ENCODE measurements at places on chromosomes 6 and 20.

DNA sequence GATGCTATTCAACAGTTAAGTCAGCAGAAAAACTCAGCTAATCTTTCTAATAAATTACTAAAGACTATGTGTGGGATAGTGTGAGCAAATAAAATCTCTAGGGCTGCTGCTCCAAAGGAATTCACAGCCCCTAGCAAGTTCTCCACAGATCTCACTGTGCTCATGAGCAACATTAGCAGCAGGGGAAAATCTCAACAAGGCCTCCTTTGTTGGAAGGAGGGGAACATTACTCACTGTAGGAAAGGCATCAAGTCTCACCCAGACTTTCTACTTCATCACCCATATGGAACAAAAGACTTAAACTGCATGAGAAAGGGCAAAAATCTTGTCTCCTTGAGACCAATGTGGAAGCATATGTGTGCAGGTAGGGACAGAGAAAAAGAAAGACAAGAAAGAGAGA, 726.4 kb upstream of the SLC35B3 start:
- DNase-seq: no peak

- no peak for DNase-seq
Observed at GRCh38 chr6:140602431-140603248, 1228.2 kb upstream of the CITED2 start.

DNA sequence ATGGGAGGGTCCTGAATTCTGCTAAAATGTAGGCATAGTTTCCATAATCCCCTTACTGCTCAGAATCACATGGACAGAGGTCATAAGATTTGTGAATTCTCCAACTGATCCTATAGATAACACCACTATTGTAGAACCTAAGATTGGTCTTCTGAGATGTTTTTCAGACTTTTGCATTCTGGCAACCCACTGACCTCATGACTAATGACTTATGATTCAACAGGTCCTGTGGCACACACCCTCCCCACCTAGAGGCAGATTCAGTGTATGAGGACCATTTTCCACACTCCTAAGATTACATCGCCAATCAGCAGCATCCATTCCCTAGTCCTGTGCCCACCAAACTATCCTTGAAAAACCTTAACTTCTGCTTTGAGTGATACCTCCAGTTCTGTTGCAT, 207.2 kb downstream of the BTBD9 start:
- DNase-seq: no peak

DNA sequence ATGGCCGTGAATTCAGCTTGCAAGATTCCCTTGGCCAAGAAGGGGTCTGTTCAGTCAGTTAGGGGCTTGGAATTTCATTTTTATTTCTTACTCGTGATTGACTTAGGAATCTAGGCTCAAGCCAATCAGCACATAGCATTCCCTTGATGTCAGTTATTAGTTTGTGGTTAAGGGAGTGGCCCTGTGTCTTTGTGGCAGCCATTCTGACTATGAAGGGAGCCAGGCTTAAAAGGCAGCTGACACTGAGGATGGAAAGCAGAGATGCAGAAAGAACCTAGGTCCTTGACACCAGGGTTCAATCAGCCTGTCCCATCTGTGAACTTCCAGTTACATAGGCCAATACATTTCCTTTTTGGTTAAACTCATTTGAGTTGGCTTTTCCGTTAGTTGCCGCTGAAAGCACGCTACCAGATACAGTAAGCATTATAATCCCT, 48.1 kb downstream of the MCUR1 start:
- DNase-seq: no peak

DNA sequence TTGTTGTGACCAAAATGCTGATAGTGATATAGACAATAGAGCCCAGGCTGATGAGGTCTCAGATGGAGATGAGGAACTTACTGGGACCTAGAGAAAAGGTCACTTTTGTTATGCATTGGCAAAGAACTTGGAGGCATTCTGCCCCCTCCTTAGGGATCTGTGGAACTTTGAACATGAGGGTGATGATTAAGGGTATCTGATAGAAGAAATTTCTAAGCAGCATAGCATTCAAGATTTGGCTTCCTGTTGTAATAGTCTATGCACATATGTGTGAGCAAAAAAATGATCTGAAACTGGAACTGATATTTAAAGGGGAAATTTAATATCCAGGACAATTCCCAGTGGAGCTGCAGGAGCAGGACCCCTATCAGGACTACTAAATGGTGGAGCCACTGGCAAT, 17.1 kb downstream of the HLA-A start:
- DNase-seq: no peak

DNA sequence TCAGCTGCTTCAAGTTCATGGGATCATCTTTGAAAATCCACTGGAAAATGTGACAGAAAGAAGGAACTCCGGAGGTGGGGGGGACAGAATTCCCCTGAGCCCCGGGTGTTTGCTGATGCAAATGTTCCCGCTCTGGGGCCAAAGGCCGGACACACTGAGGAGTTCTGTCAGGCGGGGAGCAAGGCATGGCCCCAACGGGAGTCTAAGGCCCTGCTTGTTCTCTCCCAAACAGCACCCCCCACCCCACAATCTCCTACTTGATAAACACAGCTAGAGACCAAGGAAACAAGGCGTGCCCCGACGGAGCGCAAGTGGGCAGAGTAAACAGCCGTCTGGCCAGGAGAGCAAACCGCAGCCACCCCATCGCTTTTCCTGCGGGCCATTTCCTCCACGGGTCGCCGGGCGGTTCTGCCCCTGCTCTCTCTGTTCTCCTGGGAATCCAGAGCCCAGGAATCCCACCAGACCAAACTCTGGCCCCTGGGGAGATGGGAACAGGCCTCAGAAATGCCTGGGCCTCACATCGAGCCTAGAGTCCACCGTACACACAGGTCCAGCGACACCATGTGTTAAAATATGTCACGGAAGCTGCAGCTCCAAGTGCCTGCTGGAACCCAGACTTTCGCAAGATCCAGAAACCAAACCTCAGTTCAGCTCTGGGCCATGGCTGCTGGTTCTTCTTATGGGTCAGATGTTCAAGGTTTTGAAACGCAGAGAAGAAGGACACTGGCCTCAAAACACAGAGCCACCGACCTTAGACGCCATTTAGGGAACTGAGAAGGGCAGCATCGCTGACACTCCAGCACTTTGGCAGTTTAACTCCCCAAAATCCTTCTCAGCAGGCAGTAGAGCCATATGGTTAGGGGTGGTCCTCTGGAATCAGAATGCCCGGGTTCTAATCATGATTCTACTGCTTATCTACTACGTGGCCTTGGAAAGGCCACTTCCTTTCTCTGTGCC, 104.2 kb downstream of the PREX1 start:
- DNase-seq: no peak

DNA sequence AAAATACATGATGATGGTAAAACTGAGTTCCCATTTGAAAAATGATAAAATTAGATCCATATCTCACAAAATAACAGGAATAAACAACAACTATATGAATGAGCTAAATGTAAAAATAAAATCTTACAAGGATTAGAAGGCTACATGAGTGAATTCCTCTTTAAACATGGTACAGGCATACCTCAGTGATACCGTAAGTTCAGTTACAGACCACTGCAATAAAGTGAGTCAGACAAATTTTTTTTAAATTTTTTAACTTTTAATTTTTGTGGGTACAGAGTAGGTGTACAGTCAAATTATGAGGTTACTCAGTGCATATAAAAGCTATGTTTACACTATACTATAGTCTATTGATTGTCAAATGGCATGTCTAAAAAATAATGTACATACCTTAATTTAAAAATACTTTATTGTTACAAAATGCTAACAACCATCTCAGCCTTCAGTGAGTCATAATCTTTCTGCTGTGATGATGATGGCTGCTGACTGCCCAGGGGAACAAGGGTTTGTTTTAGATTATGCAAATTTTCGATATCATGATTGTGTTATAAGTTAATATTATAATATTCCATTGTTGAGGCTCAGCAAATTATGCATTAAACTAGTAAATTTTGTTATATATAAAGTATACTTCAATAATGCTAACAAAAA, 222.8 kb upstream of the RUNX2 start:
- no peak for DNase-seq

DNA sequence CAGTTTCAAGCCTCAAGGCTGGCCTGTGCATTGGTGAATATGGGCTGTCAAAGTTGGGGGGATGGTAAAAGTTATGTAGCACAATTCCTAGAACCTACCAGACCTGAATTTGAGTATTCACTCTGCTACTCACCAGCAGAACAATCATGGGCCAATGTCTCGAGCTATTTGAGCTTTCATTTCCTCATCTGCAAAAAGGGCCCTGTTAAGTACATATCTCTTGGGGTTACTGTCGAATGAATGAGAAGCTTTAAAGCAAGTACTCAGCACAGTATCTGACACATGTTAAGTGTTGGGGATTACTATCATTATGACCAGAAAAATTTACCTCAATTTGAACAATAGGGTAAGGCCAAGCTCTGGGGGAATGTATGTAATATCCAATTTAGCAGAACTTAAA, 13.5 kb upstream of the ENPP4 start:
- DNase-seq: no peak

DNA sequence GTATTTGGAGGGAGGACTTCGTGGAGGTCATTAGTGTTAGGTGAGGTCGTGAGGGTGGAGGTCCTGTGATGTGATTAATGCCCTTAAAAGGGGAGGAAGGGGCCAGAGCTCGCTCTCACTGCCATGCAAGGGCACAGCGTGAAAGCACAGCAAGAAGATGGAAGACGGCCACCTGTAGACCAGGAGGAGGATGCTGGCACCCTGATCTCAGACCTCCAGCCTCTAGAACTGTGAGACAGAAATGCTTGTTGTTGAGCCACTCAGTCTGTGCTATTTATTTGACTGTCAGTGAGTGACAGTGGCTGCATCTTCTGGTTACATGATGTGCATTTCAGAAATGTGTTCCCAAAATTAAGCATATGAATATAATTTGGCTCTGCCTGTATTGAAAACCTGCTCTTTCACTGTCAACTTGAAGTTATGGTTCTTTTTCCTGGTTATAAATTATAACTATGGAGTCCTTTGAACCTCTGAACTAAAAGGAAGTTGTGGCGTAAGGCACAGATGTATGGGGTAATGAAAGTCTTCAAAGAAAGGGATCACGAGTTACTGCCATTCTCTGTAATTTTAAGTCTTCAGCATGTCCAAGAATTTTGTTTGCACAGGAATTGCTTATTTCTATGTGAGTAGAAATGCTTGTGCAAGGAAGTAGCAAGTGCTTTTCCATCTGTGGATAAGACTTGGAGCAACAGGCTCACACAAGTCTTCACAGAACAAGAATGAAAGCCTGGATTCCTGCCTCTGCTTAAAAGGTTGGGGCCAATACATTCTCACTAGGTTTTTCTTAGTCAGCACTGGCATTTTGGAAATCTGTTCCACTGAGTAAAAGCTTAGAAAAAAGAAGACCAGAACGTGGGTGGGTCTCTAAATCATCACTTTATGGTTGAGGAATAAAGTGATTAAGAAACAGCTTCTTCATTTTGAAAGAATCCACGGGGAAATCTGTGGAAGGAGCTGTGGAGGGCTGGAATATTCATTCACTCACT, 10.3 kb downstream of the PPP1R14C start:
- DNase-seq: no peak

GRCh38 chr20:44911264-44911921, 1.5 kb downstream of the PABPC1L start:
- DNase-seq: no peak

GRCh38 chr20:45080867-45081624, 19.9 kb downstream of the KCNS1 start:
- DNase-seq: no peak

- DNase-seq: no peak
Observed at GRCh38 chr20:34894723-34895122, 18.3 kb downstream of the ACSS2 start.

DNA sequence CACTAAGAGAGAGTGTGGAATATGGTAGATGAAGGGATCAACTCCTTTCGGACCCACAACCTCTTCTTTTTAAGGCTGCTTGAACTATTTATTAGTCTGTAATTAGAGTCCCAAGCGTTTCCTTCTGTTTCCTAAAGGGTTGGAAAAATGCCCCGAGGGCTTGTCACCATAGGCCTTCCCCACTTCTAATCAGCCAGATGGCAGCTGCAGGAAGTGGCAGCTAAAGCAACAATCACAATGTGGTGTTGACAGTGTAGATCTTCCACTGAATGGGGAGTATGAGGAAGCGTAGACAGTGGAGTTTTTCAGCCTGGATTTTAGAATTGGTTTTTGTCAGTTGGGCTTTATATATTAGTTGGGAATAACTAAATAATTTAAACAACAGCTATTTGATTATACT, 40.6 kb downstream of the SLC35D3 start:
- no peak for DNase-seq

DNA sequence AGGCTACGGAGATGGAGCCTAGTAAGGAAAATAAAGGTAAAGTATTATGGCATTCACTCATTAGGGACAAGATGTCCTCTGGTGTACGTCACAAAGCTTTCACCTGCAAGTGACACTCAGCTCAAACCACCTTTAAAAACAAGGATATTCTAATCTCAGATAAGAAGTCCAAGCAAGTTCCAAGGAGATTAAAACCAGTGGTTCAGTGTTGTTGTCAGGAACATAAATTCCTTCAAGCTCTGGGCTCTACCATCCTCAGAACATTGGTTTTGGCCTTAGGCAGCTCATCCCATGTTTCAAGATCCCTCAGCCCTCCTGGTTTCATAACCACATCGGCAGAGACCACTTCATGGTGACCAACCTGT, 116.5 kb downstream of the LY86 start:
- no peak for DNase-seq

DNA sequence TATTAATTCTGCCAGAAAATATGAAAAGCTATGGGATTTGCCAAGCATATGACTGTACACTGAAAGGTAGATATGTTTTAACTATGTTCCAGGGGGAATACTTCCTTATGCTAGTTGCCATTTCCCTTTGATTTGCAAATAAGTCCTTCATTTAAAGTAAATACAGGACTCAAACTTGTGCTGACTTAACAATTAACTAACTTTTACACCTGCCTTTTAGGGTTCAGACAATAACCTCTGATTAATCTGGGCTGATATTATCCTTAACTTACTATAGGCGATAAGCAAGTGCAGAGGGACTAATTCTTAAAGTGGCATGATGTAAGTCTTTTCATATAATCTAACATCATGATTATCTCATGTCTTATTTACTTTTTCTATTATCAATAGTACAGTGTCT, 143.1 kb downstream of the AHI1 start:
- no peak for DNase-seq

DNA sequence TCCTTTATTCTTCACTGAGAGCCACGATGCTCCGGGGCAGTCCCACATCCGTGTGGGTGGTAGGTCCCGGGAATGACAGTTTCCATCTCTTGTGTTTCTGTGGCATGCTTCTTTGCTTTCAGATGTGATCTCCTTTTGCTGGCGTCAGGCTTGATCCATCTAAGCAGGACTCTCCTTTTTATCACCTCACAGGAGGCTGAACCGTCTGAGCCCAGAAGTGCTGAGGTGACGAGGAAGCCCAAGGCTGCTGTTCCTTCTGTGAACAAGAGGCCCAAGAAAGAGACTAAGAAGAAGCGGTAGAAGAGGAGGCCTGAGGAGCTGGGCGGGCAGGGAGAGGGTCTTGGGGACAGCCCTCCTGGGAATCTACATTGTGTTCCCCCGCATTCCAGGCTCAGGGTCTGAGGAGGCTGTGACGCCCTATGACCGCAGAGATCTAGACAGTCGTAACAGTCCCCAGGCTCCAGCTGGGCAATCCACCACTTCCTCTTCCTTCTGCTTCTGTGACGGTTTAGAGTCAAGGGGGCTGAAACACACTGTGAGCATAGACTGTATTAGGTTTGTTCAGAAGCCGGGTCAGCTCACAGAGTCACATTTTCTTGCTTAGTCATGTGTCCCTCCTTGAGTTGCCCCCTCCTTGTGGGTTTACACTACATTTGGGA, 26.8 kb downstream of the MANBAL start:
- no peak for DNase-seq

All from stimulated activated CD8-positive, alpha-beta memory T cell treated with anti-CD3 and anti-CD28 coated beads, Interleukin-7, amount 100 ng/mL, for 1 hour (primary cell).